ENCODE measurements at places on chromosomes 3 and 15.

GRCh38 chr15:66764072-66764786 lies 62.2 kb downstream of the SMAD6 start:
- no peak for DNase-seq

- no peak for DNase-seq
These were observed 36.4 kb upstream of the DNAJC13 start for GRCh38 chr3:132380920-132381319.

DNA sequence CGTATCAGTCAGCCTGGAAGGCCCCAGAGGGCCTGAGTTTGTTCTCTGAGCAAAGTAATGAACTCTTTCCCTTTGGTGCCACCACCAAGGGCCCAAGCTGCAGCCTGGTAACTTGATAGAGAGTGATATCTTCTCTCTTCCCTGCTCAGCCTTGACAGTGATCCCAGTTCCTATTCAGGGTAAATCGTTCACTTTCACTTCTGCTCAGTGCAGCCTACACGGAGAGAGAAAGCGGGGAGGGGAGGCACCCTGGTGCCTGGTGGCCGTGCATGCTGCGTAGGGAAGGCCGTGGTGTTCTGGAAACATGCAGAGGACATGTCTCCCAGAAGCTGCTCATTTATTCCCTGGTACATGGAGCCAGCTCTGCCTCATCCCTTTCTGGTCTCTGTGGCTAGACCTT lies 54.9 kb downstream of the KIF9 start:
- DNase-seq, result no peak

DNA sequence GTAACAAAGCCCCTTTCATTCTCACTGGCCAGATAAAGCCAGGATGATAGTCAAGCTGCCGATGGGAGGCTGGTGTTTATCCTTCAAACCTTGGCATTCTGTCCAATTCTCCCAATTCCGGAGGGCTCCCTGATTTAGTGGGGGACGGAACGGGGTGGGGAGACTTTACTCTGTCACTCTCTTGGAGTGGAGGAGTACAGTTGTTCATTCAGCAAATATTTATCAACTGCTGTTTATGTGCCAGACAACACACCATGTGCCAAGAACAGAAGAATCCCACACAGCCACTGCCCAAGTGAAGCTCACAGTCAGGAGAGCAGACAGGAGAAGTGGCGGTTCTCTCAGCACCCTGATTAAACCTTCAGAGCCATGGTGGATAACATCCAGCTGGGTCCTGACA lies 63.3 kb downstream of the WNT5A start:
- DNase-seq, result no peak

DNA sequence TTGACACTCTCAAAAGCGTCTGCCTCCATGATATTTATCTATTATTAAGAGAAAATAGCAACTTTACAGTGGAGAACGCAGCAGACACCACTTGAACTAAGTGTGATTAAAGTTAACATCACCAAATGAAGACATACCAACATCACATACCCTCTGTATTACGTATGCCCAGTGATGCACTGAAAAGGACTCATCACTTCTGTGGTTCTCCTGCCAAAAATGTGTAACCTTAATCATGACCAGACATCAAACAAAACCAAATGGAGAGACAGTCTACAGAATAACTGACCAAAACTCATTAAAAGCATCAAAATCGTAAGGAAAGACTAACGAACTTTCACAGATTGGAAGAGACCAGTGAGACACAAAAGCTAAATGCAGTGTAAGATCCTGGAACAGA lies 103.2 kb downstream of the PPP2R3A start:
- no peak for DNase-seq

DNA sequence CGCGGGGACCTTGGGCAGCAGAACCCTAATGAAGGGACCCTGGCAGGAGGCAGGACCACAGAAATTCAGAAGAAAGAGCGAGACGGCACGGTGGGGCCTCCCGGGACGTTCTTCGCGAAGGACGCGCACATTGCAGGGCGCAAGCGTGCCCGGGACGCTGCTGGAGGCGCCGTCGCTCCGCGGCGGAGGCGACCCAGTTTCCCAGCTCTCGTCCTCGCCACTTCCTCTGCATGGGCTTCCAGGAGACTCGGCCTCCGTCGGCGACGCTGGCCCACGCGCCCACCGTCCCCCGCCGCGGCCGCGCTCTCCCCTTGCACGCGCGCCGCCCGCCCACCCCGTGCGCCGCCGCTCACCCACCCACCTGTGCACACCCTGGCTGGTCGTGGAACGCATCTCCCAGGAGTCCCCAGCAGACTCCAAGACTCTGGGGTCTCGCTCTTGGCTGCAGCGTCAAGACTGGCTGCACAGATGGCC lies 31.8 kb upstream of the SMAD3 start:
- DNase-seq, result peak; percentile 21

- DNase-seq, result peak; percentile 83
These were observed 252 bp upstream of the ARMC8 start for GRCh38 chr3:138186803-138187295.

- DNase-seq, result no peak
These were observed 30.2 kb downstream of the KCNAB1 start for GRCh38 chr3:156150434-156151066.

- DNase-seq, result no peak
These were observed 295 bp downstream of the ZWILCH start for GRCh38 chr15:66505430-66505811.

DNA sequence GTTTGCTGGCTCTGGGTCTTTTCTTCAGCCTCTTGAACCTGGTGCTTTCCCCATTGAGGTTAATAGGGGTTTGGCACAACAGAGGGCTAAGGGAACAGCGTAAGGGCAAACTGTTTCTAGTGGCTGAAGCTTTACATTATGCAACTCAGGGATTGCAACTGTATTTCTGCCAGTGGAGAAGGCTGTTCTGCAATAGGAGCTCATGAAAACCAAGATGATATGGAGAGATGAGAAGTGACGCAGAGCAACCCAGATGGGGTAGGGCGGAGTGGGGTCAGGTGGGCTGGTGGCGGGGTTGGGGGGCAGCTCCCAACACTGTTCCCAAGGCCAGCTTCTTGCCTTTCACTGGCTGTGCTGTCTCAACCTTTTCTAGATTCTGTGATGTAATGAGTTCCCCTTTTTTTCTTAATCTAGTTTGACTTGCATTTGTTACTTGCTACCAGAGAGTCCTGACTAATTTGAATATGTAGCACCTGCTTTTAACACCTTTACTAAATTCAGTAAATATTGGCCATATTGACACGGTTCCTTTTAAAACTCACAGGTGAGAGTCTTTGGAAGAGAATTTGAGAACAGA lies 7.2 kb downstream of the GXYLT2 start:
- DNase-seq, result no peak

DNA sequence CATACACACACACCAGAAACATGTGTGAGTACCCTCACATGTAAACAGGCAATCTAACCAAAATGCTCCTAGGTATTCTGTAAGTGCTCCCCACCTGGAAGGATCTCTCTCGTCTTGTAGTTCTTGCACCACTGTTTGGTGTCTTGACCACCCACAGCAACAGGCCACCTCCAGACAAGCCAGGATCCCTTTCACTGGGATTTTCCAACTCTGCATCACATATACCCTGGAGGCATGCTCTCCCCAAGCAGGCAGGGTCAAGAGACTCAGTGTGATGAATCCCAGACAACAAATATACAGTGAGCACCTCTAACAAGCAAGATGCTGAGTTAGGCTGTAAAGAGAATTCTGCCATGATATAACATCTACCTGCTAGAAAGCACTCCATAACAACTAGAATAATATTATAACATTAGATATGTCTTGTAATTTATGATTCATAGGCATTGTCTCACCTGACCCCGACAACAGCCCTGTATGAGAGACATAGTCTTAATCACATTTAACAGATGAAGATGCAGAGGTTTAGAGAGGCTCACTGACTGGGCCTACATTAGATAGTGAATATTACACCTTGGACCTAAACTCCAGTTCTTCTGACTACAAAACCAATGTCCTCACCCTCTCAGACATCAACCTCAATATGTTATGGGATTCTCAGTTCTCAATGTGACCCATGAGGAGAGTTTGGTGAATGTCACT lies 76.5 kb upstream of the BCL6 start:
- DNase-seq, result no peak

GRCh38 chr15:94122516-94122915 lies 108.8 kb upstream of the MCTP2 start:
- no peak for DNase-seq

DNA sequence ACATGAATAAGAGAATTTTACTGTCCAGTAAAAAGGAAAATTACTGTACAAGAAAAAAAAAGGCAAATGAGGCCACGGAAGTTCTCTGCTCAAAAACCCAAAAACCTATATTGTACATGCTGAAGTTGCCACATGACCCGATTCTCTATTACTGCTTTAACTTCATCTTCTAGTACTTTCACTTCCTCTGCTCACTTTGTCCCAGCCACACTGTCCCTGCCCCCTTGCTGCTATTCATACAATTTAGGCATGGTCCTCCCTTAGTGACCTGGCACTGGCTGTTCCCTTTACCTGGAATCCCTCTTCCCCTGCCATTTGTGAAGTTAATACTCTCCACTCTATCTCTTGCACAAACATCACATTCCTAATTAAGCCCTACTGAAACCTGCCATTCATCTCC lies 457.4 kb downstream of the MAGI1 start:
- DNase-seq, result no peak

DNA sequence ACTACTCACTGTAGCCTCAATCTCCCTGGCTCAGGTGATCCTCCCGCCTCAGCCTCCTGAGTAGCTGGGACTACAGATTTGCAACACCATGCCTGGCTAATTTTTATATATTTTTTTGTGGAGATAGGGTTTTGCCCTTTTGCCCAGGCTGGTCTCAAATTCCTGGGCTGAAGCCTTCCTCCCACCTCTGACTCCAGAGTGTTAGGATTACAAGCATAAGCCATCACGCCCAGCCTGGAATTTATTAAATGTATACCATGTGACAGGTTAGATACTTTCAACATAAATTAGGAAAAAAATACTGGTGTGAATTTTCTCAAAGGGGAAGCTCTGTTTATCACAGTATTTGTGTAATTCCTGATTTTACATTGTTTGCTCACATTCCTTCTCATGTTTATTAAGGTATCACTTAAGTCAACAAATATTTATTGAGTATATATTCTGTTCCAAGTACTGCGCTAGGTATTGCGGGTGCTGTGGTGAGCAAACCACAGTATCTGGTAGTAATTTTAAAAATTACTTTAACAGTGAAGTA lies 24.8 kb downstream of the PPP4R2 start:
- no peak for DNase-seq

DNA sequence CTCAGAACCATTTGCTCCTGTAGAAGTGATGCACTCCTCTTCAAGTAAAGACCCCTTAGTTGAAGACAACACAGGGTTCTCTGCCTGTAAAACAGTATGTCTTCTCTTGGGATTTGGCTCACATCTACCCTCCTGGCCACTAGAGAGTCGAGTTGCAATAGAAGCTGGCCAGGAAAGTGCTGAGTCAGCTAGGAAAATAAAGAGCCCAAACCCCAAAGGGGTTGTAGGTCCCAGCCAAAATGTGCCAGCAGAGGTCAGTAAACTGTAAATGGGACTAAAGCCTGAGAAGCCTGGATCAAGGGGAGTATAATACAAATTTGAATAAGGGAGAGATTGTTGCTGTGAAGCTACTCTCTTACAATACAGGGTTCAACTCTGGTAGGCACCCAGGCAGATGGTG lies 37.2 kb upstream of the THBS1 start:
- no peak for DNase-seq

- DNase-seq, result no peak
These were observed 29.0 kb downstream of the TMEM45A start for GRCh38 chr3:100521439-100521845.

GRCh38 chr3:196927571-196928453 lies 14.5 kb downstream of the NCBP2 start:
- DNase-seq, result no peak

- DNase-seq, result no peak
These were observed 180.2 kb upstream of the HES1 start for GRCh38 chr3:193955719-193956118.

DNA sequence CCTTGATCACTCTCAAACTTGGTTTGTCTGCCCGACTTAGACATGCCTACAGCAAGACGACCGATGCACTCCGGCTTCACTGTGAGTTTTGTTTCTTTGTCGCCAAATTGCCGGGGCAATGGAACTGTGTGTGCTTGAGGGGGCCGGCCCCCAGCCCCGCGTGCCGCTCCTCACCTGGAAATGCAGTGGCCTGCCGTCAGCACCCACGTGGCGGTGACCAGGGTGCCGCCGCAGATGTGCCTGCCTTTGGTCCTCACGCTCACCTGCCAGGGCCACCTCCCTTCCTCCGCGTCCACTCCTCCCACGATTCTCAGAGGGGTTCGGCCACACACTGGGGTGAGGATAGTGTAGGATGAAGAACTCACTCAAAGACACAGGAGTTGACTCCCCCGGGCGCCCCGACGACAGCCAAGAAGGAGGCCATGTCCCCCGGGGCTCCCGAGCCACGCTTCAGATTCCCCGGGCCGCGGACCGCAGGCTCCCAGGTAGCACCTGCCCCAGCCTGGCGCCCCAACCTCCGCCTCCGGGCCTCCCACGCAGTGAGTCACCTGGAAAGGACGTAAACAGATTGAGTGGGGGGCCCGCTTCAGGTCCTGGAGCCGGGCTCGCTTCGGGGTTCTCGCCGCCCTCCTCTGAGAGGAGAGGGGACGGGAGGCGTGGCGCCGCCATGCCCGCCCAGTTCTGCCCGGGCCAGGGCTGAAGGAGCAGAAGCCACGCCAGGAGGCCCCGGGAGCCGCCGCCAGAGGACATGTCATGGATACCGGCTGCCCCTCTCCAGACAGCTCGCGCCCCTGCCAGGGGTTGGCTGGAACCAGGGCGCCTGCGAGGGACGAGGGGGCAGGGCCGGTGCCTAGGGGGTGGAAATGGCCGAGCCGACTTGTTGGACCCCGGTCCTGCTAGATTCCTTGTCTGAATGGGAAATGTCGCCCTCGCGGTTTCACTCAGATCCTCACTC lies 29.6 kb downstream of the MYL3 start:
- DNase-seq, result no peak

DNA sequence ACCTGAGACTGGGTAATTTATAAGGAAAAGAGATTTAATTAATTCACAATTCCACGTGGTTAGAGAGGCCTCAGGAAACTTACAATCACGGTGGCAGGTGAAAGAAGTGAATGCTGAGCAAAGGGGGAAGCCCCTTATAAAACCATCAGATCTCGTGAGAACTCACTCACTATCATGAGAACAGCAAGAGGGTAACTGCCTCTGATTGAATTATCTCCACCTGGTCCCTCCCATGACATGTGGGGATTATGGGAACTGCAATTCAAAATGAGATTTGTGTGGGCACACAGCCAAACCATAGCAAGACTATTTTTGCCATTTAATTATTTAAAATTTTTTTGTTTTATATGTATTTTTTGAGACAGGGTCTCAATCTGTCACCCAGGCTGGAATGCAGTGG lies 27.0 kb upstream of the KCTD6 start:
- DNase-seq, result no peak

DNA sequence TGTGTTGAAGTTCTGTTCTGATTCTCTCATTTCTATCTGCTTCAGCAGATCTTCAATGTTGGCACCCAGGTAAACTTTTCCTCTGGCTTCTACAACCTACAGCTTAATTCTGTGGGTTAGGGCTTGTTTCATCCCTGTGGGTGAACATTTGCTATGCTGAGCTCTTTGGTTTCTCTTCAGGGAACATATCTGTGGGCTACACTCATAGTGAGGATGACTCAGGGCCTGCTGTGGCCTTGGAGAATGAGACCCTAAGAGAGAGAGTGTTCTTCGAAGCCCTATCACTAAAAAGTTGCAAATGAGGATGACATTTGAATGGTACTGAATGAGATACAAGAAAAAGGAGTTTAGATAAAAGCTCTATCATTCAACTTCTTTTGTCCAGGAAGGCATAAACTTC lies 346.2 kb upstream of the CBLB start:
- DNase-seq, result no peak

Data from CD8-positive, alpha-beta T cell (primary cell).